ENCODE measurements at places on chromosomes 6 and 20. TPM values are rescaled to one million over a fixed set of nuclear protein-coding genes. Genes with fewer than 3 reads are reported as not detected.

GRCh38 chr6:27332692-27333641 lies 20.9 kb upstream of the POM121L2 start:
- no peak overlapping the region for H3K4me3 ChIP-seq
- no peaks in the 10 kb centered on the region for H3K4me1 ChIP-seq

SLC22A7 gene
- not detected for total RNA-seq

DNA sequence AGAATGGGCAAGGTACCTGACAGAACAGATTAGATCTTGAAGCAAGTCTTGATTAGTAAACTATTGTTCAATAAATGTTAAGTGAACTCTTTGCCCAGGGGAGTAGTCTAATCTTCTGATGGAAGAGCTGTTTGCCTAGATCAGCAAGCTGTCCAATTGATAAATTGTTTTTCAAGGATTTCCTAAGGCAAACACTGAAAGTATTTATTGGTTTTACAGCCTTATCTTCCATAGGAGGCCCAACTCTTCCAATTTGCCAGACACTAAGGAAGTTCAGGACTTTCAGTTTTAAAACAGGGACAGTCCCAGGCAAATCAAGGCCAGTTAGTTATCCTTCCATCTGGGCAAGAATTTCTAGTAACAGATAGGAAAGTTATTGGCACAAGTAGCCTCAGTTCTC lies 1.8 kb upstream of the C6orf163 start:
- no peak for DNase-seq
- no peaks in the 10 kb centered on the region for H3K27me3 ChIP-seq
- H3K27ac ChIP-seq = no peak overlapping the region
- no peak overlapping the region for H3K4me3 ChIP-seq
- no peaks in the 10 kb centered on the region for H3K4me1 ChIP-seq
- H3K36me3 ChIP-seq = no peaks in the 10 kb centered on the region

ZNF343 gene
- total RNA-seq = 5.5 TPM

SLC35F1 gene
- 5.0 TPM for total RNA-seq

GRCh38 chr20:47347661-47348435 lies 8.7 kb downstream of the ZMYND8 start:
- peaks cover 22% of the 10 kb centered on the region for H3K36me3 ChIP-seq
- no peak overlapping the region for H3K4me3 ChIP-seq
- no peak for DNase-seq
- peak overlapping the region; percentile 99 for H3K27ac ChIP-seq
- H3K4me1 ChIP-seq = peaks cover 52% of the 10 kb centered on the region

- H3K36me3 ChIP-seq = no peaks in the 10 kb centered on the region
- H3K27me3 ChIP-seq = no peaks in the 10 kb centered on the region
- H3K4me1 ChIP-seq = no peaks in the 10 kb centered on the region
- H3K27ac ChIP-seq = no peak overlapping the region
These were observed 289.8 kb upstream of the IRAK1BP1 start for GRCh38 chr6:78577585-78577984.

GRCh38 chr20:6180531-6180930 lies 57.7 kb upstream of the FERMT1 start:
- no peaks in the 10 kb centered on the region for H3K27me3 ChIP-seq
- no peak overlapping the region for H3K27ac ChIP-seq
- H3K4me1 ChIP-seq = no peaks in the 10 kb centered on the region
- H3K4me3 ChIP-seq = no peak overlapping the region
- no peak for DNase-seq

DNA sequence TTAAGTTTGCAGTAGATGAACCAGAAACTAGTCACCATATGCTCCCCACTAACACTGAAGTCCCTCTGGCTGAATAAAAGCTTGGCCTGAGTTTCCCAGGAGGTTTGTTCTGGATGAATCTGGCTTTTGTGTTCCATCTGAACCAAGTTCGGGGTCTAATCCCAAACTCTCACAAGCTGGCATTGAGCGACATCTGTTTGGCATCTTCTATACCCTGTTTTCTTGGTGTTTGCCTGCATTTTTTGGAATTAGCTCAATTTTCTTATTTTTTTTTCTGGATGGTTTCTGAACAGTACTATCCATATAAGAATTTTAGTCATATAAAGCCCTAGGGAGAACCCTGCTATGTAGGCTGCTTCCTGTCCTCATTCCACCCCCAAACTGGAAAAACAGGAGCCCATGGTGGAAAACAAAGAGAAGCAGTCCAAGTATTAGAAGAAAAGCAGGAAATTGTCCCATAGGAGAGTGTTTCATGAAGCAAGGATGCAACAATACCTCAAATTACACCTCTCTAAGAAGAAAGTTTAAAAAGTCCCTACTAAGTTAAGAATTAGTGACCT lies 737.1 kb downstream of the DHX35 start:
- no peaks in the 10 kb centered on the region for H3K27me3 ChIP-seq
- no peak for DNase-seq
- H3K4me3 ChIP-seq = no peak overlapping the region
- H3K4me1 ChIP-seq = no peaks in the 10 kb centered on the region

FOXC1 gene
- 3.3 TPM for total RNA-seq

DNA sequence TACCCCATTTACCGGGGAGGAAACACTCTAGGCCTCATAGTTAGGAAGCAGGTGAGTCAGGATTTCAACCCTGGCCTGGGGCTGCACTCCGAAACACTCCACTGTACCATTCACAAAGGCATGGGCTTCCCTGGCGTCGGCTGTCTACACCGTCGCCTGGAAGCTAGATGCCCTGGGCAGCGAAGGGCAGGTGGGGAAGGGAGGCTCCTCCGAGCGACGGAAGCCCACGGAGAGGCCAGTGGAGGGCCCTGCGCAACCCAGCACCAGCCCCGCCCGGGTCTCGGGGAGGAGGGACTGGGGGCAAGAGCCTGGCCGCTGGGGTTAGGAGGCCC lies 16.1 kb downstream of the SDCBP2 start:
- H3K4me3 ChIP-seq = no peak overlapping the region
- DNase-seq = no peak
- peaks cover 7% of the 10 kb centered on the region for H3K4me1 ChIP-seq
- no peaks in the 10 kb centered on the region for H3K27me3 ChIP-seq
- no peaks in the 10 kb centered on the region for H3K36me3 ChIP-seq
- H3K27ac ChIP-seq = no peak overlapping the region

All from heart left ventricle (tissue), 16 donors.